ENCODE measurements at places on chromosomes 11 and 22.

- DNase-seq = peak; percentile 55
Observed at GRCh38 chr11:99015634-99016454, 4.9 kb upstream of the CNTN5 start.

- no peak for DNase-seq
Observed at GRCh38 chr11:103536335-103536722, 427.1 kb downstream of the DYNC2H1 start.

- DNase-seq = no peak
Observed at GRCh38 chr11:87454241-87454640, 416.5 kb downstream of the TMEM135 start.

GRCh38 chr11:35267504-35267903 lies 128.5 kb downstream of the CD44 start:
- DNase-seq = no peak

DNA sequence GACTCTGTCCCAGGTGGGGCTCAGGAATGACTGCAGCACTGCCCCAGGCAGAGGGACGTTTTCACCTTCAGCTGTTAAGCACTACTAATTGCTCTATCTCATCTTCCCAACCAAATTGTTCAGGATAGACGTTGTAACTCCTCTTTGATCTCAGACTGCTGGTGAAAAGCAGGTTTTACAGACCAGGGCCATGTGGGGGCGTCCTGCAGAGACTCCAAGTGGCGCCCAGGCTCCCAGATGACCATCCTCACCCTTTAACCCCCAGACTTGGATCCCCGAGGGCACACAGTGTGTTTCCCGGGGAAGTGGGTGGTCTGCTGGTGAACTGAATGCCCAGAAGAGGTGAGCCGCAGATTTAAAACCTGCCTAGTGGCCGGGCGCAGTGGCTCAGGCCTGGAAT lies 23.9 kb downstream of the FADD start:
- DNase-seq = no peak

DNA sequence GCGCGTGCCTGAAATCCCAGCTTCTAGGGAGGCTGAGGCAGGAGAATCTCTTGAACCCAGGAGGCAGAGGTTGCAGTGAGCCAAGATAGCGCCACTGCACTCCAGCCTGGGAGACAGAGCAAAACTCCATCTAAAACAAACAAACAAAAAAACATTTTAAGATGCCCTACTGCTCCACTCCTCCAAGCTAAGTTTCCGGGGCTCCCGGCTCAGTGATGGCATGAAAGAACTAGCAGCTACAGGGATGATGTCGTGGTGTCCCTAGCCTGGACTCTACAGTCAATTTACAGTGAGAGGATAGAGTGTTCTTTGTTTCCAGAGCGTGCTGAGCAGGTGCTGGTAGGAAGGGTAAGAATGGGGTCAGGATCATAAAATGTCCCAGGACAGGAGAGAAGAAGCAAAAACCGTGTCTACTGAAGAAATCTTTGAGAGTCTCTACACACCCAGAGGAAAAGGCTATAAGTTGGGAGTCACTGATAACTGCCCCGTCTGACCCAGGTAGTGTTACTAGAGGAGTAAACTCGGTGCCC lies 1.2 kb upstream of the ZBTB3 start:
- DNase-seq = no peak
